Thoracic aorta (tissue), 2 donors: ENCODE measurements at places on chromosomes 6 and 20. TPM values are rescaled to one million over a fixed set of nuclear protein-coding genes. Genes with fewer than 3 reads are reported as not detected.

The PRRT1 gene
- 3.8 TPM for total RNA-seq

The MYB gene
- not detected for total RNA-seq

DNA sequence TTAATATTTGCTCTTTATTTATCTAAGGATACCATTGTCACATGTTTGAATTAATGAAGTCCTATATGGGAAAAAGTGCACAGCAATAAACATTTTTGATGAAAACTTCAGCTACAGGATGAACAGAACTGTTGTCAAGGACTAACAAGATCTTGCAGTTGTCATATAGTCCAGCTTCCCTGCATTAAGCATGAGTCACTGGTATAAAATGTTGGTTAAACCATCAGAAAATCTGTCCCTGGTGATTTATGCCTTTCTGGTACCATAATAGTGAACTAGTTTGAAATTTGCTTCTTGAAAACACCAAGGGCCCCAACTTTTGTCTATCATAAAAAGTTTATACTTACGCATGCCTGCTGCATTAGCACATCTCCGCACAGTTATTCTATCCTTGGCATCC lies 60.4 kb upstream of the RSPO3 start:
- no peak for DNase-seq
- no peaks in the 10 kb centered on the region for H3K4me1 ChIP-seq
- H3K27me3 ChIP-seq = no peaks in the 10 kb centered on the region
- H3K4me3 ChIP-seq = no peak overlapping the region
- H3K27ac ChIP-seq = no peak overlapping the region

GRCh38 chr20:45445805-45446562 lies 23.6 kb upstream of the WFDC2 start:
- no peaks in the 10 kb centered on the region for H3K36me3 ChIP-seq
- DNase-seq = no peak
- peaks cover 16% of the 10 kb centered on the region for H3K4me1 ChIP-seq
- no peaks in the 10 kb centered on the region for H3K27me3 ChIP-seq
- no peak overlapping the region for H3K27ac ChIP-seq

DNA sequence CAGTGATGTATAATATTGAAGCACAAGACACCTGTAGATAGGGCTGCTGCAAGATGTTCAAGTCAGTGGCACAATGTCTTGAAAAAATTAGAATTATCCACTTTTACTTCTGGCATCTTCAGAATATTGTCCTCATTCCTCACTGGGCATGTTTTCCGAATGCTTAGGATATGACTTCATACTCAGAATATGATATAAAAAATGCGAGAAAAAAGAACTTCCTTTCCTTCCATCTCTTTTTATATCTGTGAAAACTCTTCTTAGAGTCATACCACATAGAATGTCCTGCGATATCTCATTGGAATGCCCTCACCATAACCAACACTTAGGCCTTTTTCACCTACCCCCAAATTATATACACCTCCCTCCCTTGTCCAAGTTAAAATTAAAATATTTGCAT lies 4.6 kb downstream of the MAS1L start:
- DNase-seq = no peak
- no peaks in the 10 kb centered on the region for H3K36me3 ChIP-seq
- H3K4me1 ChIP-seq = no peaks in the 10 kb centered on the region
- no peak overlapping the region for H3K4me3 ChIP-seq
- no peak overlapping the region for H3K27ac ChIP-seq

- H3K4me3 ChIP-seq = no peak overlapping the region
- no peaks in the 10 kb centered on the region for H3K27me3 ChIP-seq
- H3K27ac ChIP-seq = no peak overlapping the region
- DNase-seq = no peak
Measured at GRCh38 chr20:40168981-40169620, 519.9 kb downstream of the MAFB start.

- no peaks in the 10 kb centered on the region for H3K36me3 ChIP-seq
- H3K27ac ChIP-seq = peak overlapping the region; percentile 10
- H3K27me3 ChIP-seq = no peaks in the 10 kb centered on the region
- peaks cover 4% of the 10 kb centered on the region for H3K4me1 ChIP-seq
- no peak for DNase-seq
- no peak overlapping the region for H3K4me3 ChIP-seq
Measured at GRCh38 chr6:109687271-109687761, 3.7 kb downstream of the AK9 start.

DNA sequence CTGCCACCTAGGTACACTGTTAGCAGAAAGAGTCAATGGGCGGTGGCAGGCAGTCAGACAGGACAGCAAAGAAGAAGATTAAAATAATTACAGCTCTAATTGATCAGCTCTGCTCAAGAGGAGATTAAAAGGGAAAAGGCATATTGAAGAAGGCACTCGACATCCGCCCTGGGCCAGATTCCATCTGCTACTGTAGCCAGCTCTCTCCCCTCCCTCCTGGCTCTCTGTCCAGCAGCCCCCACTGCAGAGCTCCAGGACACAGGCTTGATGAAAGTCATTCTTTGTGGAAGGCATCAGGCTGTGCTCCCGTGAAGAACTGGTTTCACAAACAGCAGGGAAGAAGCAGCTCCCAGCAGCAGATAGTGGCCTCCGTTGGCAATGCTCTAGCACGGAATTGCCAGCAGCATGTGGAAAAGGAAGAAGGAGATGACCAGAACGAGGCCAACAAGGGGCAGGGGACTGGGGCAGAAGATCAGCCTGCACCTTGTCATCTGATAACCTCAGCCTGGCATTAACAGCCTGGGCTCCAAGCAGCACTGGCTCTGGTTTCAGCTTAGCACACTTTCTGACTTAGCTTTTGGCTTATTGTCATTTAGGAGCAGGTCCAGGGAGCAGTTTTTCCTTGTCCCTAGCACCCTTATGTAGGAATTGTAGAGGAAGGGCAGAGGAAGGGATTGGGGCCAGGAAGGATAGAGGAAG lies 465.9 kb downstream of the KIF16B start:
- H3K4me1 ChIP-seq = no peaks in the 10 kb centered on the region
- H3K36me3 ChIP-seq = no peaks in the 10 kb centered on the region
- no peaks in the 10 kb centered on the region for H3K27me3 ChIP-seq
- DNase-seq = no peak
- H3K27ac ChIP-seq = no peak overlapping the region

GRCh38 chr6:34383656-34384320 lies 8.7 kb downstream of the NUDT3 start:
- no peak for DNase-seq
- H3K4me1 ChIP-seq = peaks cover 23% of the 10 kb centered on the region
- H3K27me3 ChIP-seq = no peaks in the 10 kb centered on the region
- H3K4me3 ChIP-seq = no peak overlapping the region
- H3K27ac ChIP-seq = peak overlapping the region; percentile 14

GRCh38 chr6:135675862-135676261 lies 175.6 kb upstream of the PDE7B start:
- no peak overlapping the region for H3K4me3 ChIP-seq
- H3K27me3 ChIP-seq = no peaks in the 10 kb centered on the region
- H3K36me3 ChIP-seq = no peaks in the 10 kb centered on the region
- H3K27ac ChIP-seq = no peak overlapping the region
- no peak for DNase-seq

DNA sequence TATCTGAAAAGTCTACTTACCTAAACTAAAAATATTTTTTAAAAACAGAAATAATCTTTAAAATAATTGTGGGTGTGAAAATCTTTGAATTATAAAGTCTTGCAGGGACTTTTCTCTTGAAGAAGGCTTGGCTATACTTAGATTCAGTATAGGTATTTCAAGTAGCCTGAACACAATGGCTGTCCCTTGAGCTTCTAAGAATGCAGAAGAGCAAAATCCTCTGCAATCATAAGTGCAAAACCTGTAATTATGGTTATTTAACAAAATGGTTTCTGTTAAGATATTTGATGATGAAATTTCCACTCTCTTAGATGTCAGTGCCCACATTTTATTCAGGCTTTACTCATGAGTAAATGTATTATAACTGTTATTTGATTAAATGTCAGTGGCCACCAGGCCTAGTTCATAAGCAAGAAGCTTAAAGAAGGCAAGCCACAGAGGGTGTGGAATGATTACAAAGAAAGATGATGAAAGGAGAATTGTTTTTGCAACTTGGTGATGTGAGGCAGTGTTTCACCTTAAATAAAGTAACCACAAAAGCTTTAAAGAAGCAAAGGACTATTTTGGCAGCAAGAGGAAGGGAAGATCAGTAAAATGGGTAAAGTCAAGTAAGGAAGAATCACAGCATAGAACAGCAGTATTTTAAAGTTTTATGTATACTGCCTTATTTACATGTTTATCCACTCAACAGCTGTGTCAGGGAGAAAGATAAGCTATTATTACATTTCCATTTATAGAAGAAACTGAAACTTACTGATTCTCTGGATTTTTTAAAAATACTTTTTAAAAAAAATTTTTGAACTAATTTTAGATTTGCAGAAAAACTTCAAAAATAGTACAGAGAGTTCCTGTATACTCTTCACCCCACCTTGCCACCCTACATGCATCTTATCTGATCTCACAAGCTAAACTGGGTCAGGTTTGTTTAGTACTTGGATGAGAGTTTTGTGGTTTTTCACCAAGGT lies 351.2 kb upstream of the RUNX2 start:
- no peak for DNase-seq
- no peak overlapping the region for H3K4me3 ChIP-seq

DNA sequence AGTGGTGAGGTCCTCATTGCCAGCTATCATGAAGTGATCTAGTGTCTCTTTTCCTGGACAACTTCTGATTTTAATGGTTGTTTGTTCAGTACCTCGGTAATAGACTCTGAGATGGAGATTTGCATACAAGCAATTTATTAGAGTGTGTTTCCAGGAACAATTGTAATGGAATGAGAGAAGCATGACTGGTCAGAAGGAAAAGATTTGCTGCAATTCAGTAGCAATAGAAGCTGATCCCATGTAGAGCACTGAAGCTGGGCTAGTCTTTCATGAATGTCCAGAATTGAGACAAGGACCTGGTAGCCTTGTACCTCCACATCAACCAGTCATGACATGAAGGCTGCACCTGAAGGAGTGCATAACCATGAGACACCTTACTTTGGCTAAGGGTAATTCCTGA lies 526.5 kb downstream of the NKAIN2 start:
- H3K4me1 ChIP-seq = no peaks in the 10 kb centered on the region
- no peak overlapping the region for H3K4me3 ChIP-seq
- H3K36me3 ChIP-seq = no peaks in the 10 kb centered on the region
- H3K27ac ChIP-seq = no peak overlapping the region
- DNase-seq = no peak

GRCh38 chr6:80454197-80454596 lies 347.7 kb downstream of the BCKDHB start:
- H3K27ac ChIP-seq = no peak overlapping the region
- no peaks in the 10 kb centered on the region for H3K27me3 ChIP-seq
- no peaks in the 10 kb centered on the region for H3K36me3 ChIP-seq
- DNase-seq = no peak

- no peaks in the 10 kb centered on the region for H3K4me1 ChIP-seq
- no peak for DNase-seq
- no peaks in the 10 kb centered on the region for H3K36me3 ChIP-seq
- no peaks in the 10 kb centered on the region for H3K27me3 ChIP-seq
- H3K4me3 ChIP-seq = no peak overlapping the region
Measured at GRCh38 chr6:63346217-63346835, 26.5 kb upstream of the LGSN start.

DNA sequence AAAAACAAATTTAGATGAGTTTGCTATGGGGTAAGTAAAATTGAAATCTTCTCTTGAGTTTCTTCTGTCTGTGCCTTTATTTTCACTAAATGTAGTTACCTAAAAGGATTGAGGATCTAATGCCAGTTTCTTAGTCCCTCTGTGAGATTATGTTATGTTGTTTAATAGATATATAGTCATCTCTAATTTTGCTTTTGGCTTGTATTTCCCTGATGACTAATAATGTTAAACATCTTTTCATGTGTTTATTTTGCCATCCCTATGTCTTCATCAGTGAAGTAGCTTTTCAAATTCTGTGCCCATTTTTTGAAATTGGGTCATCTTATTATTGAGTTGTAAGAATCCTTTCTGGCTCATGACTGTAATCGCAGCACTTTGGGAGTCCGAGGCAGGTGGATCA lies 13.7 kb downstream of the QRSL1 start:
- no peak overlapping the region for H3K4me3 ChIP-seq
- DNase-seq = no peak
- H3K4me1 ChIP-seq = no peaks in the 10 kb centered on the region
- H3K27ac ChIP-seq = no peak overlapping the region
- H3K27me3 ChIP-seq = no peaks in the 10 kb centered on the region
- H3K36me3 ChIP-seq = peaks cover 22% of the 10 kb centered on the region

- DNase-seq = no peak
- H3K36me3 ChIP-seq = no peaks in the 10 kb centered on the region
- H3K4me1 ChIP-seq = no peaks in the 10 kb centered on the region
- no peaks in the 10 kb centered on the region for H3K27me3 ChIP-seq
- no peak overlapping the region for H3K27ac ChIP-seq
- H3K4me3 ChIP-seq = no peak overlapping the region
Measured at GRCh38 chr6:76612954-76613353, 540.5 kb upstream of the IMPG1 start.

- no peaks in the 10 kb centered on the region for H3K27me3 ChIP-seq
- peaks cover 3% of the 10 kb centered on the region for H3K36me3 ChIP-seq
- H3K27ac ChIP-seq = peak overlapping the region; percentile 98
- DNase-seq = no peak
Measured at GRCh38 chr20:25224941-25225340, 22.9 kb upstream of the PYGB start.

DNA sequence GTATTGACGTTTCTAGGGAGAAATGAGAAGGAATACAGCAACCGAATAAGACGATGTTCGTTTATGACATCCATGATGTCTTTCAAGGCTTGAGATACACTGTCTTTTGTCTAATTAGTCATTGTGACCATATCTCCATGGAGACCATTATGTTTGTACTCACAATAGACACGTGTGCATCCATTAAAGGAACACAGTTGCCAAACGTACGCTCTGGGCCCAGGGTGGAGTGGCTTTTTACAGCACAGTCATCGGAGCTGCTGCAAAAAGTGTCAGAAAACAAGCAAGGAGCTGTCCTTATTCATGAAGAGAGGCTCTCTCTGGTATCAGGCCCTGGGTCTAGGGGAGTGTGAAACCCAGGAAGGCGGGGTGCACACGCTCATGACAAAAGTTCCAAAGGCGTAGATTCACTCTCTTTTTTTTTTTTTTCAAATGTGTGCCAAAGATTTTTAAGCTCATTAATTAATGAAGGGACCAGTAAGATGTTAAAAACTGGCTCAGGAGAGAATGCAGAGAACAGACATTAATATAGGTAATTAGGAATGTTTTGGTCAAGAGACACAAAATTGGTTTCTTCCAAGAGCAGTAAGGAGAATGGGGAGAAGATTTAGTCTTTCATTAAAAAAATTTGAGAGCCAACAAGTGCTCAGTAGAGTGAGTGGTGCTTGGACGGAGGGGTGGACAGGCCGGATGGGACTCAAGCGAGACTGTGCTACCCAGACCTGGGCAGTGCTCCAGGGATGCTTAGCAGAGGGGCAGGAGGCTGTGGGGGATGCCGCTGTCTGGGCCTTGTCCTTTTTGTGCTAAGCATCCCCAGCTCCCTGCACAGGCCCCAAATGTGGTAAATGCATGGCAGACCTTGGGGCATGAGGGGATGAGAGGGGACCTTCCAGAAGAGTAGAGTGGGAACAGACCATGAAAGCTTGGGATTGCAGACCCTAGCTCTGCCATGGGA lies 34.9 kb upstream of the GTSF1L start:
- H3K27me3 ChIP-seq = no peaks in the 10 kb centered on the region
- H3K27ac ChIP-seq = no peak overlapping the region
- no peaks in the 10 kb centered on the region for H3K36me3 ChIP-seq
- no peaks in the 10 kb centered on the region for H3K4me1 ChIP-seq
